Muscle of arm (tissue), 14 donors: ENCODE measurements at places on chromosomes 12 and 14. TPM values are rescaled to one million over a fixed set of nuclear protein-coding genes. Genes with fewer than 3 reads are reported as not detected.

Gene KRT75
- polyA plus RNA-seq = not detected

DNA sequence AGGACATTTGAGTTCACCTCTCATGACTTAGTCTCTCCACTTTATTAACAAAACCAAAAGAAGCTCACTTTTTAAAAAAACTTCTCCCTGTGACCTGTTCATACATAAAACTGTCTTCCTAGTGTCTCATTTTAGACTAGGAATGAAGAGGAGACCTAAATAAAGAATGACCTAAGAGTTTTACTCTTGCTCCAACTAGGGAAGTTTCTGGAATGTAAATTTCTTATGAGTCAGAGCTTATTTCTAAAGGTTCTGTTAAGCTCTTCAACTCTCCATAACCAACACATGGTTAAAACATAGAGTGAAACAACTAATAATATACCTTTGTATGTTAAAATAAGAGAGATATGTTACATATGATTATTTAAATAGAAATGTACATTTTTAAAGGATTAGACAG, 369.8 kb downstream of the EMP1 start:
- no peak for DNase-seq

- no peak for DNase-seq
These were observed 317.6 kb downstream of the CCDC91 start for GRCh38 chr12:28507867-28508266.

Gene DNAI7
- polyA plus RNA-seq = 0.81 TPM

- DNase-seq = peak; percentile 15
These were observed 1.3 kb downstream of the NAA30 start for GRCh38 chr14:57391517-57392195.

GRCh38 chr12:124928095-124928911, 13.9 kb upstream of the UBC start:
- DNase-seq = peak; percentile 61

GRCh38 chr14:74147571-74147970, 62.8 kb downstream of the LIN52 start:
- no peak for DNase-seq

Gene SYT1
- 2.1 TPM for polyA plus RNA-seq

Gene TROAP
- 8.3 TPM for polyA plus RNA-seq

GRCh38 chr12:72236071-72236705, 36.0 kb upstream of the TRHDE start:
- no peak for DNase-seq

Gene SARNP
- polyA plus RNA-seq = 83.5 TPM

DNA sequence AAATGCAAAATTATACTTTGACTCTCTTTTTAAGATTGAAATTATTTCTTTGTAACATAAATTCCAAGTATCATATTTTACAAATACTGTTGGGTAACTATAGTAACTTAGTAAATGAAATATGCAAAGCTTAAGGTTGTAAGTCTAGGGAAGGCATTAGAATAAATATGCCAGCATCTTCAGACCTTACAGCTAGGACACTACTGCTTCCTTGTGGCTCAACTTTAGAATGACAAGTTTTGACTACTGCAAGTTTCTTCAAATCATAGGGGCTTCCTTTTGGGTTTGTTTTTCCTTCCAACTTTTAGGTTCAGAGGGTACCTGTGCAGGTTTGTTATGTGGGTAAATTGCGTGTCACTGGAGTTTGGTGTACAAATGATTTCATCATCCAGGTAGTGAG, 17.7 kb upstream of the ANP32D start:
- peak; percentile 14 for DNase-seq

DNA sequence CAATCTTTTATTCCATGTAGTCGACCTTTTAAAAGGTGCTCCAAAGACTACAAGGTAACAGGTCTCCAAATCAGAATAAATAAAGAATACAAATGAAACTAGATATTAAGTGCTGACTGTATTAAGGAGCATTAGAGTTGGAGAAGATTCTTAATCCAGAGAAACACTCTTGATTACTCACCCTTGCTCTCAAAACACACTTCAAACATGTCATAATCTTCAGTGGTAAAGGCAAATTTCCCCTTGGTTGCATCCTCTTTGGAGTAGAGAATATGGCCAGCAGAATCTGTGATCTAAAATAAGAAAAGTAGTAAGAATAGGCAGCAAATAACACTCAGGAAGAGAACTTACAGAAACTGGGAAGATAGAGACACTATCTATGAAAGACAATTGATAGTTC, 24.6 kb downstream of the TMED10 start:
- DNase-seq = no peak

Gene TAS2R20
- 2.6 TPM for polyA plus RNA-seq

- DNase-seq = no peak
These were observed 19.4 kb downstream of the KTN1 start for GRCh38 chr14:55599250-55599879.

Gene FBLN5
- polyA plus RNA-seq = 99.1 TPM
